ENCODE measurements at places on chromosomes 1 and 21.
A peak's percentile ranks its signal among the peaks of the same experiment; 100 is the strongest.

DNA sequence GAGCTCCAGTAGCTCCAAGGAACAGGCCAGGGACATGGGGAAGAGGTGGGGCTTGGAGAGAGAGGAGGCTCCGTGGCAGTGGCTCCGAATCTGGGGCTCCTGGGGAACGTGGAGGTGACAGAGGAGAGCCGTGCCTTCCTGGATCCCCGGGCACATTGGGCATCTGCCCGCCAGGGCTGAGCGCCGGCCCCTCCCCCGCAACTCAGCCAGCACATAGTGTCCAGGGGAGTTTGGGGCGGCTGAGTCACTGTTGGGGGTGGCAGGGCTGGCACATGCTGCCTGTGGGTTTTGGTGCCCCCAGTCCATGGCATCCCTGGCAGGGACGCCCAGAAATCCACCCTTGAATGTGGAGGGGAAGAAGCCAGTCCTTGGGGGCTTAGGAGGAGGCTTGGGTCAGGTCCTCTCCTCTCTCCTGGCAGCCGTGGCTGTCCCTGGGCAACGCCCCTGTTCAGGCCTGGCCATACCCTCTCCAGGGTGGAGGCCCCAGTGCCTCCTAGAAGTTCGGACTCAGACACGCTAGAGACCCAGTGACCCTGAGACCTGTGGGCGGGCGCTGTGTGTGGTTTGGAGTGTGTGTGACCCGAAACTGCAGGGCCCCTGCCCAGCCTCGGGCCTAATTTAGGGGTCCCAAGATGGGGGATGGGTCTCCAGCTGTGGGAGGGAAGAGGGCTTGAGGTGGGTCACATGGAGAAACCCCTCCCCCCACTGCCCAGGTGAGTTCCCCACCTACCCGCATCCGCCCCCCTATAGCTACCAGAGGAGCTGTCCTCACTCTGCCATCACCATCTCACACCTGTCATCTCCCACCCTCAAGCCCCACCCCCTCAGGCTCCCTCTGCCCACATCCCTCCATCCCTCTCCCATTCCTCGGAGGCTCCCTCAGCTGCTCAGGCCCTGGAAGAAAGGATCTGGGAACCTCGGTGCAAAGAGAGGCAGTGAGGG is 1.6 kb downstream of the HSPB7 start:
- DNase-seq = no peak

DNA sequence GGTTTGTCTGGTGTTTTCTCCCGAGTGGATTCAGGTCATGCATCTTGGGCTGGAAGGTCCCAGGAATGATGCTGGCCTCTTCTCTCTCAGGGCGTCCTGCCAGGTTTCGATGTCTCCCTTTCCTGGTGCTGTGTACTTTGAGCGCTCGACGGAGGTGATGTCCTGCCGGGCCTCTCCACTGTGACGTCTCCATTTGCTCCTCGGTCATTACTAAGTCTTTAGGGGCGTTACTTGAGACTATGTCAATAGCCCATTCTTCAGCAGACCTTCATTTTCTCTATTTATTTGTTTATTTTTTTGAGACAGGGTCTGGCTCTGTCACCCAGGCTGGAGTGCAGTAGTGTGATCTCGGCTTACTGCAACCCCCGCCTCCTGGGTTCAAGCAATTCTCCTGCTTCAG is 37.2 kb upstream of the TNFRSF1B start:
- DNase-seq = no peak

GRCh38 chr1:65222340-65222940 is 74.4 kb downstream of the AK4 start:
- DNase-seq = no peak

GRCh38 chr1:110106013-110106941 is 6.0 kb upstream of the UBL4B start:
- peak; percentile 37 for DNase-seq

- no peak for DNase-seq
These were observed 68.3 kb upstream of the NEK7 start for GRCh38 chr1:198088360-198089071.

DNA sequence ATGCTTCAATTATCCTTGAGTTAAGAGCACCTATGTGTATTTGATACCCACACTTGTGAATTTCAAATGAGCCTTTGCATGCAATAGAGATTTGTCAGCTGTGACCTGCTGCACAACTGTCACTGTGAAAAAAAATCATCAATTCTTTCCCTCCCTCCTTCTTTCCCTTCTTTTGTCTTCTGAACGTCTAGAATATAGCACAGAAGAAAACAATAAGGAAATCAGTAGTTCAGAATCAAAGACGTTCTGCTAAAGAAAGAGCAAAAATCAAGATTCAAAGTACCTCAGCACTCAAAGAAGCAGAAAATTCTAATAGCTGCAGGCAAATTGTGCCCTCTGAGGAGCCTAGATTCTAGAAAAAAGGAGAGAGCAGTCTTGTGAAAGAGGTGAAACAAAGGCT is 1.7 kb upstream of the FMN2 start:
- DNase-seq = no peak

DNA sequence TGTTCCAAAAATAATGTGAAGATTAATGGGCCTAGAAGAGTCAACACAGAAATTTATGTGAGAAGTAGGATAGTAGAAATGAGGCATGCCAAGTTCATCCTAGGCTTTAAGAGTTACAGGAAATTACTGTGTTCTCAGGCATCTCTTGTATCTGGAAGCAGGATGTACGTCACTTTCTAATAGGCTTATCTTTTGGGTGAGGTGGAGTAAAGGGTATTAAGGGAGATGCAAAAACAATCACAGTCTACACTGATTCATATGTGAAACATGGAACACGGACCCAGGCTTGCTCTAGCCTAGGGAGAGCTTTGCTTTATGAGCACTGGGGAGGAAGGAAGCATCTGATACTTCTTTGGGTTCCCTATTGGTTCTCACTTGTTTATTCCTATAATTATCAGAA is 84.5 kb upstream of the RGS4 start:
- no peak for DNase-seq

DNA sequence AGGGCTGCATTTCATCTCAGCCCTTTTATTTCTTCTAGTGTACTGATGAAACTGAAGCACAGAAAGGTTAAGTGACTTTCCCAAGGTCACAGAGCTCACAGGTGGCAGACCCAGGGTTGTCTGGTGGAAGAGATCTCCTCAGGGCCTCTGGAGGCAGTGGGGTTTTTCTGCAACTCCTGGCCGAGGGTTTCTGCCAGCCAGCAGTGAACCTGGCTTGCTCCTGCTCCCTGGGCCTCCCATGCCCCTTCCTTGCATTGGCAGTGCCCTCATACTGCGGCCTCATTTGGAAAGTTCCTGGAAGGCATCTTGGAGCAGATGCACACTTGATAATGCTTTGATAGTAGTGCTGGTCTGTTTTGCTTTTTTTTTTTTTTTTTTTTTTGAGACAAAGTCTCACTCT is 7.7 kb downstream of the GALNT2 start:
- no peak for DNase-seq
